GM19239 (cell line): ENCODE measurements at places on chromosomes 7 and 10.

DNA sequence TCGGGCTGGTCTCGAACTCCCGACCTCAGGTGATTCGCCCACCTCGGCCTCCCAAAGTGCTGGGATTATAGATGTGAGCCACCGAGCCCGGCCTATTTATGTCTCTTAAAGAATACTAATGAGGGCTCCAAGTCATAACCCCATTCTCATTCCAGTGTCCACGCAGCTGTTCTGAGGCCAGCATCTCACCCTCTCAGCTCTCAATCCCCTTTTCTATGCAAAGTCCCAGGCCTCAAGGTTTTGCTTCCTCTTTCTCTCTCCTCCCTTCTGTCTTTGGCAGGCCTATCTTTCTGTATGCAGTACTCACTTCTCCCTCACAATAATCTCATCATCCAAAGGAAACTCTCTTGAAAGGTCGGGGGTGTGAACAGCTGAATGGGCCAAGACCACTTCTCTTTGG is 28.0 kb upstream of the VSIR start:
- peak; percentile 64 for DNase-seq

GRCh38 chr7:85025312-85025756 is 161.5 kb downstream of the SEMA3D start:
- DNase-seq: no peak

- DNase-seq: no peak
Measured at GRCh38 chr7:149824748-149825566, 13.2 kb upstream of the ZNF862 start.

DNA sequence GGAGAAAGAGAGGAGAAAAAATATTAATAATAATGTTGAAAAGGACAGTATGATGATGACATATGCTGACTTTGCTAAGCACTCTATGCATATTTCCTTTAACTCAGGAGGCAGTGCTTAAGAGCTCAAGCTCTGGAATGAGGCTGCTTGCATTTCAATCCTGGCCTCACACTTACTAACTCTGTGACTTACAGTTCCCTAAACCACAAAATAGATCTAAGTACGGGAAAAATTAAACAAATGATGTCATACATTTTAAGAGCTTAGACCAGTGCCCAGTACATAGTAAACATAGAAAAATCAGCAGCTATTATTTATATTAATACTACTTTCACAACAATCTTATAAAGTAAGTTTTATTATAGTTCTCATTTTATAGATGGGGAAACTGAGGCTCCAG is 61.3 kb downstream of the GFRA1 start:
- no peak for DNase-seq

- no peak for DNase-seq
Measured at GRCh38 chr10:87842220-87842641, 21.1 kb downstream of the KLLN start.

DNA sequence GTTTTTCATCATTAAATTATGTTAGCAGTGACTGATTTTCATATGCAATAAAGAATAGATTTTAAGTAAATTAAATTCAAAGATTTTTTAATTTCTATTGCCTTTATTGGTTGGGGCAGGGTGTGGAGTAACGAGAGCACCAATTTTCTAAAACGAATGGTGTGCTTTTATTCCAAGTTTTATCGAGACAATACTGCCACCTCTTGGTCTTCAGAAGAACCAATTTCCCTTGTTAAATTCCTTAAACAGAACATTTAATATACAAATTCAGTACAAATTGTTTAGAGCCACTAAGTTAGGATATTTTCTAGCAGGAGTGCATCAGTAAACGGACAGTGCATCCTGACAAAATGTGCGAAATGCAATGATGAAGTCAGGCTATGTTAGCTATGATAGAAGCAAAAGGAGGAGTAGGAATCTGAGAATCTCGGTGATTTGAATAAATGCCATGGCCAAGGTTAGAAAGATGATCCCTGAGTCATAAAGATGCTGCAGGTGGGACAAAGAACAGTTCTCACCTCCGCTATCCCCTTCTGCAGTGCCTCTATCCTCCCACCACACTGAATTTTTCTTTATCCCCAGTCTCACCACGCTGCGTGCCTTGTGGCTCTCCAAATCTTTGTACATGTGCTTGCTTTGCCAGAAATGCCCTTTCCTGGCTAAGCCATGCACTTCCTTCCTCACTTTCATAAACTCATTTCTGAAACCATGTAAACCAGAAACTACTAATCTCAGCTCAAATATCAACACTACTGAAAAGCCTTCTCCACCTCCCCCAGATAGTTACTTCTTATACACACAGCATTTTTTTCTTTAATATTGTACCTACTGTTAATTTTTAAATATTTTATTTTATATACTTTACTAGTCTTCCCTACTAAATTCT is 31.9 kb upstream of the AGBL3 start:
- no peak for DNase-seq

DNA sequence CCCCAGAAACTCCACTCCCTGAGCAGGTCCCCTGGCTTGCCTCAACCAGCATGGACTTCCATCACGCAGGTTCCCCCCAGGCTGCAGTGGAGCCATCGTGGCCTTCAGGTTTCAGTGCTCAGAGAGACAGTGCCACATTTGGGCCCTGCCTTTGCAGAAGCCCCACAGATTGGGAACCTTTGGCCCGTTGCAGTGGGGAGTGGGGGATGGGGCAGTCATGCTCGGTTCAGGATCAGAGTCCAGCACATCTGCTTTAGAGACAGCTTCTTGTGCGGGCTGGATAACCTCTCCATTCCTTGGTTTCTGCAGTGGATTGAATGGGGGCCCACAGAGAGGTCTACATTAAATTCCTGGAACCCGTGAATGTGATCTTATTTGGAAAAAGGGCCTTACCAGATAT is 183.9 kb downstream of the EBF3 start:
- DNase-seq: no peak

DNA sequence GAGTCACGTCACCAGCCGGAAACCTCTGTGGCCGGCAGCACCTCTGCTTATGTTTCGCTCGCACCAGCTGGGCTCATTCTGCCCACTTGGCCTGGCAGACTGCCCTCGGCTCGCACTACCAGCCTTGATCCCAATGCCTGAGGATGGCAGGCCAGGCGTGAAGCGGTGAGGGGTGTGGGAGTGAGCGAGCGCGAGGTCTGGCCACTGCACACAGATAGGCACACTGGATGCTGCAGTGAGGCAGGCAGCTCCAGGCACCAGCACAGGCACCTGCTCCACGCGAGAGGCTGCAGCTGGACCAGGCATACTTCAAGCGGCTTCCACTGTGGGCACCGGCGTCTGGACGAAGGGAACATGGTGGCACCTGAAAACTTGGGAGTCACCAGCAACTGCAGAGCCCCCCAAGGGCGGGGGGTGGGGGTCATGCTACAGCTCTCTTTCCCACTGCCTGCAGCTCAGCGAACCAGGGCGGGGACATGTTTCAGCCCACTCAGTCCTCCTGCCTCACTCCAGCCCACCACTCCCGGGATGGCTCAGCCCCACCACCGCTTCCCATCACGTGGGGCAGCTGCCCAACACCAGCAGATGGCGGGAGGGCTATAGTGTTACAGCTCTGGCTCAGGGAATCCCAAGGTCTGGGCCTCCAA is 5.4 kb upstream of the DMTF1 start:
- no peak for DNase-seq

GRCh38 chr10:42609872-42610271 is 28.5 kb downstream of the ZNF33B start:
- no peak for DNase-seq

GRCh38 chr10:28710202-28710886 is 33.0 kb downstream of the BAMBI start:
- no peak for DNase-seq

DNA sequence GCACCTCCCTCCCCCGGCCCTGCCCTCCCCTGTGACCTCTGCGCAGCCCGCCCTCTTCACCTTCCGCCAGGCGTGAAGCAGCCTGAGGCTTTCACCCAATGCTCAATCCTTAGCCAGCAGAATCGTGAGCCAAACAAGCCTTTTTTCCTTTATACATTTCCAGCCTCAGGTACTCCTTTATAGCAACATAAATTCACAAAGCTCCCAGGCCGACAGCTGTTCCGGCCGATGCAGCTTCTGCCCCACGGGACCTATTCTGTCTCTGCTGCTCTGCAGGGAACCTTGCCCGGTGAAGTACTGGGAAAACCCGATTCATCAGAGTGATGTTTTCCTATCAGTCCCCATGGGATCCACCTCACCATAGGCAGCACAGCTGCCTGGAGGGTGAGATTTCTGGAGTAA is 87.4 kb downstream of the CHST15 start:
- no peak for DNase-seq

DNA sequence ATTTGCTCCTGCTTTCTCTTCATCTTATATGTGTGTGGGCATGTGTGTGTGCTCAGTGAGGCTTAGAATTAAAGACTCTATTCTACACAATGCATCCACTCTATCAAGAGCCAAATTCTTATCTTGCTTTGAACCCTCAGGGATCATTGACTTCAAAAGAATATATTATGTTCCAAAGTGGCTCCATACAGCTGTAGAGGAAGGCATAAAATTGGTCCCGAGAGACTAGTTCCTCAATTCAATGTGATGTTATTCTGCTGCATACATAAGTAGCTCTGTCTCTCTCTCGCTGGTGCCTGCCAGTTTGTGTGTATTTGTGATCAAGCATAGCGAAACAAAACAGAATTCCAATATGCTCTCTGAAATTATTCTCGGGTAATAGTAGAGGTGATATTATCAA is 997.9 kb upstream of the POT1 start:
- no peak for DNase-seq

DNA sequence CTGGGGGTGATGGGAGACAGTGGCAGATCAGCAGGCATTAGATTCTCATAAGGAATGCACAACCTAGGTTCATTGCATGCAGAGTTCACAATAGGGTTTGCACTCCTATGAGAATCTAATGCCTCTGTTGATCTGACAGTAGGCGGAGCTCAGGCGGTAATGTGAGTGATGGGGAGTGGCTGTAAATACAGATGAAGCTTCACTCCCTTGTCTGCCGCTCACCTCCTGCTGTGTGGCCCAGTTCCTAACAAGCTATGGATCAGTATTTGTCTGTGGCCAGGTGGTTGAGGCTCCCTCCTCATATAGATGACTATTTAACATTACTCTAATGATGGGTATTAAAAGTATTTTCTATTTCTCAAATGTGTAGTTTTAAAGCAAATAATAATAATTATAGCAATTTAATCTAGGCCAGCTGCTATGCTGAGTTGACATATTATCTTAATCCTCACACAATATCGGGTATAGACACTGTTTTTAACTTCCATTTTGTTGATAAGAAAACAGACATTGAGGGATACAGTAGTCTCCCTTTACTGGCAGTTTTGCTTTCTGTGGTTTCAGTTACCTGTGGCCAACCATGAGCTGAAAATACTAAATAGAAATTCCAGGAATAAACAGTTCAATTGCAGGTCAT is 39.9 kb downstream of the KIF20B start:
- no peak for DNase-seq

DNA sequence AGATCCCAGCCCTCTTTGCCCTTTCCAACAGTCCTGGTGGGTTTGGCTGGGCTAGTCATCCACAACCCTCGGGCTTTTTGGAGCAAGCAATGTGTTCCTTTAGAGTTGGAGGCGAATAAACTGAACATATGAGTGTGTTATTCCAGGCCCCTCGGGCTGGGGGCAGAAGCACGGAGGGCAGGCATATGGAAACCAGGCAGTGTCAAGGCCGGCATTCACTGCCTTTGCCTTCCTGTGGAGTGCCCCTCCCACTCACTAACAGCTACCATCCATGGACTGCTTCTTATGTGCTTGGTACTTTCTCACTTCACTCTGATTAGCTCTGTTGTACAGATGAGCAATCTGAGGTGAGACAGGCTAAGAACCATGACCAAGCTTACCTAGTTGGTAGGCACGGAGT is 53.9 kb upstream of the EFCAB10 start:
- DNase-seq: no peak

DNA sequence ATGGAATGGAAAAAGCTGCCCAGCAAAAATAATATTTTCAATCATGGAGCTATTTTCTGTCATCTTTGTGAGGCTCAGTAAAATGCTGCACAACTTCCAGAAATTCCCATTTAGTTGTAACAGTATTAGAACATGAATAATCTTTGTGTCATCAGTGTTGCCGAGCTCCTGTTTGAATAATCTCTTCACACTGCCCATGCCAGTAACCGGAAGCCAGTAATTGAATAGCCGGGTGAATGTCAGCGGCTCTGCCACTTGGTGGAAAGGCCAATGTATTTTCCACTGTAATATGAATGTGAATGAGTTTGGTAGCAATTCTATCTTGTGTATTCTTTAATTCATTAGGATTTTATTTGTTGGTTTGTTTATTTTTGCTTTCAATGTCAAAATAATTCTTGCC is 172.5 kb upstream of the INSYN2A start:
- no peak for DNase-seq

DNA sequence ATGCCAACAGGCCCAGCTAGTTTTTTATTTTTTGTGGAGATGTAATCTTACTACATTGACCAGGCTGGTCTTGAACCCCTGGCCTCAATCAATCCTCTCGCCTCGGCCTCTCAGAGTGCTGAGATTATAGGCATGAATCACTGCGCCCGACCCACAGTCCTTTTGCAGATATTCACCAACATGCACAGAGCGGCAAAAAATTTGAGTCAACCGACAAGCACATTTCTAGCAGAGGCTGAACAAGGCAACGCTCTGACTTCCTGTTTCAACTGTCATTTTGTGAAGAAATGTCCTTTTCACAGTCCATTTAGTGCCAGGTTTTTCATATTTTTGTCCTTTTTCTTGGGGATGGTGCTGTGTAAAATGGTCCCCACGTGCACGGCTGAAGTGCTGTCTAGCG is 71.1 kb upstream of the KAT6B start:
- DNase-seq: no peak

- no peak for DNase-seq
Measured at GRCh38 chr7:36945612-36946400, 221.5 kb upstream of the AOAH start.

DNA sequence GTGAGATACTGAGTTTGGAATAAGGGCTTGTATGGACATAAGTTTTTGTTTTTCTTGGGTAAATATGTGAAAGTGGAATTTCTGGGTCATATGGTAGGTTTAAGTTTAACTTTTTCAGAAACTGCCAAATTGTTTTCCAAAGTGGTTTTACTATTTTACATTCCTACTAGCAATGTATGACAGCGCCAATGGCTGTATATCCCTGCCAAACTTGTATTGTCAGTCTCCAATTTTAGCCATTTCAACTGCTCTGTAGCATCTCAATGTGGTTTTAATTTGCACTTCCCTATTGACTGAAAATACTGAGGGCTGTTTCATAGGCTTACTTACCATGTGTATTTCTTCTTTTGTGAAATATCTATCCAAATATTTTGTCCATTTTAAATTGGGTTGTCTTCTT is 90.5 kb upstream of the ZNF32 start:
- no peak for DNase-seq

DNA sequence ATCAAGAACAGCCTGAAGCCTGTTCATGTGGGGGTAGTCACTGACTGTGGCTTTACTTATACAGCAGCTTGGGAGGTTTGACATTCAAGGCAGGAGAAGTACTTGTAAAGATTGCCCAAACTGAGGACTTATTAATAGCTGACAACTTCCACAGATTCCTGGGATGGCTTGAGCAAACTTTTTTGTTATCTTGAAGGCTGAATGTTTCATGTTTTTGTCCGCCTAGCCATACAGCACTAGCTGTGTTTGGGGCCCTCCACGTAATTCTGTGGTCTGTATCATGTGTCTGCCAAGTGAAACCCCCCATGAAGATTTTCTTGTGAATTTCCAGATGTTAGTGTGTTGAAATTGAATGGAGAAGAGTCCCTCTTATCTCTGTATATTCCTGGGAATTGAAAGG is 38.6 kb downstream of the FAS start:
- DNase-seq: no peak
